ENCODE measurements at places on chromosomes 11 and 22.

DNA sequence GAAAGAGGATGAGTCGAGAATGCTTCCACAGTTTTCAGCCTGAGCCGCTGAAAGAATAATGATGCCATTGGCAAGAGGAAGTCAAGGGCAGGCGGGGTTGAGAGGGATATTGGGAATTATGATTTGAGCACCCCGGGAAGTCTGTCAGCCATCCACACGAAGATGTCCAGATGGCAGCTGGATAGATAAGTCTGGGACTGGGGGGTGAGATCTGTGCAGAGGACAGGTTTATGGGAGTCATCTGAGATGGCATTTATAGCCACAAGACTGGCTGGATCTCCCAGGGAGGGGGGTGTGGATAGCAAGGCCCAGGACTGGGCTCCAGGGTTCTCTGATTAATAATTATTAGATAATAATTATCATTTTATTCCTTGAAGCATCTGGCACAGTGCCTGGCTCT, 5.1 kb upstream of the STIP1 start:
- DNase-seq: no peak

- no peak for DNase-seq
Observed at GRCh38 chr11:126660761-126661425, 305.4 kb downstream of the ST3GAL4 start.

- no peak for DNase-seq
Observed at GRCh38 chr11:88288560-88288959, 49.0 kb downstream of the CTSC start.

DNA sequence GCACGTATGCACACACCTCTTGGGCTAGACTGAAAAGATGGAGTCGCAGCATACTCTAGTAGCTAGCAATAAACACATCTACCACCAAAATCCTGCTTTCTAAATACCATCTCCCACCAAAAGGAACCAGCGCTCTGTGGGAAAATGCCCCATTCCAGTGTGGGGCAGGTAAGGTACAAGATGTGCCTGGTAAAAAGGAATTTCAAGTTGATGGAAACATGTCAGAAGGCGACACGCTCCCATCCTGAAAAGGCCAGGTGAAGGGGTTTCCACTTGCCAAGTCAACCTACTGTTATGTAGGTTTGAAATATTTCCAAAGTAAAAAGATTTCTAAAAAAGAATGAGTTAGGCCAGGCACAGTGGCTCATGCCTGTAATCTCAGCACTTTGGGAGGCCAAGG, 8.8 kb downstream of the DGCR2 start:
- no peak for DNase-seq

- DNase-seq: no peak
Observed at GRCh38 chr11:12260731-12261521, 116.4 kb upstream of the PARVA start.

DNA sequence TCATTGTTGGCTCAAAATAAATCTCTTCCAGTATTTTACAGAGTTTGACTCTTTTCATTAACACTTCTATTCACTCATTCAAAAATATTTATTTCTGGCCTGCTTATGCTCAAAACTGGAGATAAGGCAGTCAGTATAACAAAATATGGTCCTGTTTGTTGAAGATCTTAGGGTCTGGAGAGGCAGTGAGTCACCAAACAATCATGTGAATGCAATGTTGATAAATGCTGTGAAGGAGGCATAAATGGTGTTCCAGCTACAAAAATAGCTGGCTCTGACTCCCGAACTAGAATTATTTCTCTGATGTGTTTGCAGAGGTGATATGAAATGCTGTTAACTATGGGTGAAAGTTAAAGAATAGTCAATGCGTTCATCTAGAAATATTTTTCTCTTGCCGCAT, 390.6 kb downstream of the AASDHPPT start:
- no peak for DNase-seq

DNA sequence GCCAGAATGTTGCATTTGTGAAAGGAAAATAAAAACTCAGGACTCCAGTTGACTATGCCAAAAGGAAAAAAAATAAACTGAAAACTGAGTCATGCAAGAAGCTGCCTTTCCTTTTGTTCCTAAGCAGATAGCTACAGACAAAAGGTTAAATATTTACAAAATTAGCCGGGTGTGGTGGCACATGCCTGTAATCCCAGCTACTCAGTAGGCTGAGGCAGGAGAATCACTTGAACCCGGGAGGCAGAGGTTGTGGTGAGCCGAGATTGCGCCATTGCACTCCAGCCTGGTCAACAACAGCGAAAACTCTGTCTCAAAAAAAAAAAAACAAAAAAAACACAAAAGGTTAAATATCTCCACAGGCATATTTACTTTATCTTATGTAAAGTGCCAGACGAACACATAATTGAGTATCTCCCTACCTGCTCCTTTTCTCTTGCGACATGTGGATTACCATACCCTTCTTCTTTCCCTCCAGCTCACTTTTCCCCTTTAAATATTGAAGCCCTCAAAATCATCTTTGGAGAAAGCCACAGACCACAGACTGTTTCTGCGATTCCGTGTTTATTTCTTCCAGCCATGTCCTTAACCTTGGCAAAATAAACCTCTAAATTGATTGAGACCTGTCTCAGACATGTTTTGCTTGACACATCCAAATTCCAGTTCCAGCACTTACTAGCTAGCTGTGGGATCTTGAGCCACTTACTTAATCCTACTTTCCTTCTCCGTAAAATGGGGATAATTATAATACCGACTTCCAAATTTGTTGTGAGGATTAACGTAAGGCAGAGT, 2.3 kb upstream of the SMPD1 start:
- no peak for DNase-seq

GRCh38 chr11:118908901-118909618, 16.7 kb downstream of the BCL9L start:
- DNase-seq: peak; percentile 87

- no peak for DNase-seq
Observed at GRCh38 chr11:69745201-69745600, 29.9 kb downstream of the FGF4 start.

GRCh38 chr11:13118194-13118593, 109.1 kb downstream of the RASSF10 start:
- peak; percentile 89 for DNase-seq

- no peak for DNase-seq
Observed at GRCh38 chr11:31822175-31822926, 11.2 kb upstream of the PAX6 start.

- DNase-seq: no peak
Observed at GRCh38 chr11:13885083-13885482, 77.4 kb upstream of the SPON1 start.

GRCh38 chr11:68312780-68313573, 586 bp downstream of the LRP5 start:
- DNase-seq: no peak

DNA sequence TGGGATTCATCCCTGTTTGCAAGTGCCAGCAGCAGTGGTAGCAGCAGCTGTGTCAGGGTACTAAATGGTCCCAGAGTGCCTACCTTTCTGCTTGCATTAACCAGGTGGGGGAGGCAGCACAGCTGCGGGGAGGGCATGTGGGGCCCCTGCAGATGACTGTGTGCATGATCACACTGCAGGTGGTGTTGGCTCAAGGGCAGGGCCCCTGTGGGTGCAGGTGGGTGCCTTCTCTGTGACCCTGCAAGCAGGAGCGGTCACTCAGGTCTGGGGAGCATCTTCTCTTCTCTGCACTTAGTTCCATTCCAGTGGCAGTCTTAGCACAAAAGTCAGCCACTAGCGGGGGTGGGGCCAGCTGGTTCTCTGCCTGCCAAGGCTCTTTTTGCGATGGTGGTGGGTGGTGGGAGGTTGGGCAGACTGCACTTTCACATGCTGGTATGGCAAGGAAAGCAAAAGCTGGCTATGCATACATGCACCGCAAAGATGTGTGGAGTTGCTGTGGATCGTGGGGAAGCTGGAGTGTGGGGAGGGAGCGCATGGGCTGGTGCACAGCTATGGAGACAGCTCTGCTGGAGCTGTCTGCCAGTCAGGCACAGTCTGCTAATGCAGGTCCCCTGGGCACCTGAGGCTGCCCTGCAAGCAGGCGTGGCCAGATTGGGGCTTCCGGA, 157.1 kb downstream of the DYNC2H1 start:
- no peak for DNase-seq

Data from HFF-Myc (cell line).